ENCODE measurements at places on chromosomes 16 and 17.

DNA sequence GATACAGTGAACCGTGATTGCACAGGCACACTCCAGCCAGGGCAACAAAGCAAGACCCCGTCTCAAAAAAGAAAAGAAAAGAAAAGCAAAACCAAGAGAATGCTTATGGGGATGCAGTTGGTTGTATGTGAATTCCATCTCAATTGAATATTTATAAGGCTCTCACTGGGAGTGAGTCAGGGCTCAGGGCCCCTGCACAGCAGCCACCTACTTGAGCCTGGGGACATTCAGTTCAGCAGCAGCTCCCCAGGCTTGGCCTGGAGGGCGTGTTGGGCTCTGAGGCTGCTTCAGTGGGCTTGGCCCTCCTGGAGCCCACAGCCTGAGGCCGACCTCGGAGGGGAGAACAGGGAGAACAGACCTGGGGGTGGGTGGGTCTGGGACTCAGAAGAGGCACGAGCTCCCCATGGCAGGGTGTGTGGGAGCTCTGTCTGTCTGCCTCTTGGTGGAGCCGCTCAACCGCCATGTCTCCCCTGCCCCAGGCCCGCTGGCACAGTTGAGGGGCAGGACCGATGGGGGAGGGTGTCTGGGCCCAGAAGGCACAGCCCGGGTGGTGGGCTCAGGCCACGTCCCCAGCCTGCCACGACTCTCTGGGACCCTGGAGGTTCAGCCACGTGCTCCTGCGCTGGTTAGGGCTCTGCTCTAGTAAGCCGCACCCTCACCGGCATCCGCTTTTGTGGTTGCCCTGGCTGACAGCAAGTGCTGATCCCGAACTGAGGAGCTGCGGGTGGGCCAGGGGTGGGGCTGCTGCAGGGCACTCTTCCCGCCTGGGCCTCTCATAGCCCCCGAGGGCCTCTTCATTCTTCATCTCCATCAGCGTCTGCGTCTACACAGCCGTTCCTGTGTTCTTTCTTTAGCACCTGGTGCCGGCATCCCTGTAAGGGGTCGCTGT, 24.8 kb downstream of the ZFPM1 start:
- no peak for DNase-seq

- DNase-seq = no peak
These were observed 65.5 kb downstream of the HS3ST2 start for GRCh38 chr16:22879466-22879865.

DNA sequence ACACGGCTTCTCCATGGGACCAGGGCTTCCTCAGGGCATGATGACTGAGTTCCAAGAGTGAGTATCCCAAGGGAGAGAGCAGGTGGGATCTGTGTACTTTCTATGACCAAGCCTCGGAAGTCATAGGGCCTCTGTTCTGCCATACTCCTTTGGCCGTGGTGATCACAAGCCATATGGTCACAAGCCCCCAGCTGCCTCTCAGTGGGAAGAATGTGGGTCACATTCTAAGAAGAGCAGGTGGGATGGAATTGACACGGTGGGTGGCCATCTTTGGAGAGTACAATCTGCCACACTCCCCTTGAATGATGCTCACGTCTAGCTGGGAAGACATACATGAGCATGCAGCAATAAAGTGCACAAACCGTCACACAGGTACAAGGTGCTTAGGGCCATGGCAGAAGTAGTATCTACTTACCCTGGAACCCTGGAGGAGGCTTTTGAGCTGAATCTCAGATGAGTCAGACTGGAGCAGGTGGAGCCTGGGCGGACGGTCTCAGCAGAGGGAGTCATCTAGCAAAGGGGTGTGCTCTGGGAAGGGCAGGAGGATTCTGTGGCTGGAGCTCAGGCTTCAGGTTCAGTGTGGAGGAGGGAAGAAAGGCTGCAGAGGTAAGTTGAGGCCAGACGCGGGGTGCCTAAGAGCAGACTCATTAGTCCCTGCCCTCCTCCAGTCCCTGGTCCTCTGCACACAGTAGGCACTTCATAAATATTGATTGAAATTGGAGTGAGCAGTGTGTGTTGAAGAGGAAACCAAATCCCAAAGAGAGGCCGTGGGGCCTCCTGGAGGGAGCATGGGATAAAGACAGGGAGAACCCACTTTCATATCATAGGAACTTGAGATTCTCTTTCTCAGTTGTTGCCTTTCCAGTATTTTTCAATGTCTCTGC, 26.6 kb downstream of the GOSR2 start:
- DNase-seq = no peak

- no peak for DNase-seq
These were observed 80.5 kb downstream of the SNX11 start for GRCh38 chr17:48187872-48188608.

GRCh38 chr16:25052151-25052511, 37.0 kb upstream of the ARHGAP17 start:
- DNase-seq = no peak

DNA sequence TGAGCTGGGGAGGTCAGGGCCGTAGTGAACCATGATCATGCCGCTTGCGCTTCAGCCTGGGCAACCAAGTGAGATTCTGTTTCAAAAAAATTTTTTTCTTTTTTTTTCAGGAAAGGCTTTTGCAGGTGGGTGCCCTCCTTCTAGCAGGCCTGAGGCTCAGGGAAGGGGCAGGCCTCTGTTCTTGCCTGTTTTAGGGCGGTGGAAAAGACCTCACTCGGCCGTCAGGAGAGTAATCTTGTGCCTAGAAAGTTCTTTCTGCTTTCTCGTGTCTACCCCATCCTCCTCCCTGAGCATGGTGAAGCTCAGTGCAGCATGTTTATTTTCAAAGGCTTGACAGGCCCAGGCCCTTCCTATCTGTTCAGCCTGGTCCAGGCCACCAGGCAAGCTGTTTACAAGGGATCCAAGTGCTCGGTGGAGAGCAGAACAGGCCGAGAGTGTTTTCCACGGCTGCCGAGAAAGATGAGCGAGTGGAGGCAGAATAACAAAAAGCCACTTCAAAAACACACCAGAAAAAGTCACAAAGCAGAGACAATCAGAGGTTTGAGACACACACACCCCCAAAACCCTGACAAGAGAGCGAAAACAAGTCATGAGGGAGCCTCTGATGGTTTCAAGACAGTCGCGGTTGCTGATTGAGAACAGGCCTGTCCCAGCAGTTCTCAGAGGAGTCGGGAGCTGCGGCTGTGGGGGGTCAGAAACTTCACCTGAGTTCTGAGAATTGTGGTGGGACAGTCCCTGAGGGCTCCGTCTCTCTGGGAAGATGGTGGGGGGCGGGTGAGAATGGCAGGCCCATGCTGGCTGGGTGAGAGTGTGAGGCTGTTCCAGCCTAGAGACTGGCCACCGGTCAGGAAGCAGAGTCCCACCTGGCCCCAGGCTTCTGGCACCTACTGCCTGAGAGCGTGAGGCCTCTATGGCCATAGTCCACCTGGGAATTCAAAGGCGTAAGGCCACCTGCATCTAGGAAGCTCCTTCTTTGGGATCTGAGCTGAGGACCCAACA, 37.5 kb upstream of the CCR7 start:
- DNase-seq = no peak

DNA sequence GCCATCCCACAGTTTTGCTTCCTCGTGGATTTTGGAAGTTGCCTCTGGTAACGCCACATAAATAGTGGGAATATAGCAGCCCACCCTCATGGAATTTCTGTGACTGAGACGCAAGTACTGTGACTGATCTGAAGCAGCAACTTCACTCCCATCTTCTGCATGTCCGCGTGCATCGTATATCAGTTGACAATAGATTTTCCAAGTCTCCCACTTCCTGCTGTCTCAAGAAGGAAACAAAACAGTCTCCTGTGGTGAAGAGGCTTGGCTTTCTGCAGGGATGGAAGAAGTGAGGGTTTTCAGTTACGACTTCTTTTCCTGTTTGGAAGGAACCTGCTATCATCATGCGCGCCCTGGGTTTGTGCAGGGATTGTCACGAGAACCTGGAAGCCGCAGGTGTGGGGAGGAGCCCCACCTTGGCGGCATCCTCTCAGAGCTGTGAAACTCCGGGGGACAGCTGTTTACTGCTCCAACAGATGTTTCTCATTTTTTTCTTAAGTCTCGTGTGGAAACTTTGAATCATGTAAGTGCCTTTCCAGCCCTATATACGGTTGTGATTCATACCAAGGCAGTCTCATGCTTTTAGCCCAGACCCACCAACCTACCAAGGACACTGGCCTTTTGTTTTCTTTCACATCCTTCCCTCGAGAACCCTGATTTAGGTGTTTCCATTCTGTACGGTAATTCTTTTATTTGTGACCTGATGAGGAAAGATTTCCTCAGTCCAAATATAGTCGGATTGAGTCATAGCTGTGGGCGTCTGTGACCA, 57.5 kb downstream of the WIPI1 start:
- DNase-seq = no peak

DNA sequence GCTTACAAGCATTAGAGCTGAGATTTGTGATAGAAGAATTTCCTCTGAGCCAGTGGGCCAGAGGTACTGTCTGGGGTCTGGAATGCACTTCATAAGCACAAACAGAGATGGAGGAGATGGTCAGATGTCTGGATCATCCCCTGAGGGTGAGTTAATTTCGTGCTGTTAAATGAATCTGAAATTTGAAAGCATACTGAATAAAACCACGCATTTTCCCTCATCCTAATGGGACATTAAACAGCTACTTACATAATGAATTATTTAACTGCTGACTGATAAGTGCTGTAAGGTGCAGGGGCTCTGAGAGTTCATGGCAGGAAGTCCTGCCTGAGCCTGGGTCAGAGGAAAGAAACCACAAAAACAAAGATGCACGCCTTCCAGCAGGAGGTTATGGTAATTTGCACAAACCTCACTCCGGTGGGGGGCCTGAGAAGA, 136.3 kb upstream of the XYLT1 start:
- no peak for DNase-seq

GRCh38 chr17:38996660-38997337, 29.6 kb upstream of the FBXO47 start:
- no peak for DNase-seq

- DNase-seq = no peak
These were observed 369.2 kb downstream of the CDH13 start for GRCh38 chr16:82995924-82996441.

DNA sequence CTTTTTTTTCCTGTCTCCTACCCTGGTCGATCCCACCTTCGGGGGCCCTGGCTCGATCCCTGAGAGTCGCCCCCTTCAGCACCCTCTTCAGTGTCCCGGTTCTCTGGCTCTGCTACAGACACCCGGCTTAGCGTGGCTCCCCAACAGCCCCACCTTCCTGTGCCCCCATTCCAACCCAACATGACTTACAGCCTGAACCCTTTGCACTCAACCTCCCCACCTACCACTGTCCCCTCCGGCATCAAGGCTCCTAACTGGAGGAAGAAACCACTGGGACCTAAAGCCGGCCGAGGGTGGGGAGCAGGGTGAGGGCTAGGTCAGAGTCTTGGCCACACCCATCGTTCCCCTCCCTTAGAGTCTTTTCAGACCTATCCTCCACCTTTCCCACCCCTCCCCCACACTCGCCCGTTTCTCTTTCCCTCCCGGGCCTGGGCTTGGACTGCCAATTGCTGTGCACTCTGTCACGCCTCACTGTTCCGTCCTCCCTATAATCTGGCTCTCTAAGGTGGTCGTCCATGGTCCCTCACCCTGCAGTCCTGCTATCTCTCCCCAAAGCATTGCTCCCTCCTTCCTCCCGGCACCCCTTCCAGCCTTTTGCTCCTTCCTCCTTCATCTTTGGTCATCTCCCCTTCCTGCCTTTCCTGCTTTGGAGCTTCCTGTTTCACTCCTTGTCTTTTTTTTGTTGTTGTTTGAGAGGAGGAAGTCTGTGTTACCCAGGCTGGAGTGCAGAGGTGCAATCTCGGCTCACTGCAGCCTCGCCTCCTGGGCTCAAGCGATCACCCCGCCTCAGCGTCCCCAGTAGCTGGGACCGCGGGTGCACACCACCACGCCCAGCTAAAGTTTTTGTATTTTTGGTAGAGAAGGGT, 890 bp upstream of the CLDN7 start:
- DNase-seq = no peak

DNA sequence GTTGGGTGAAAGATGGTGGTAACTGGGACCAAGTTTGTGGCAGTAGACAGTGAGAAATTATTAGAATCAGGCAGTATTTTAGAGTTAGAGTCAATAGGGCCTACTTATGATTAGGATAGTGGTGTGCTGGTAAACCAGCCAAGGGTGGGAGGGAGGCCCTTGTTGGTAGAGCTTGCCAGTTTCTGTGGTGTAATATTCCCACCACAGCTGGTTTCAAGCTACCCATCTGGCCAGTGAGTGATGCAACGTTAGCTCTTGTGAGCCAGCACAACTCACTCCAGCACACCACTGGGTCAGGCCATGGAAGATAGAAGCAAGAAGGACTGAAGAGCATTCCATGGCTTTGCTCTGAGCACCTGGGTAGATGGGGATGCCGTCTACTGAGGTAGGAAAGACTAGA, 34.9 kb downstream of the GNAO1 start:
- no peak for DNase-seq

GRCh38 chr17:74240618-74241205, 27.3 kb downstream of the TTYH2 start:
- DNase-seq = no peak

DNA sequence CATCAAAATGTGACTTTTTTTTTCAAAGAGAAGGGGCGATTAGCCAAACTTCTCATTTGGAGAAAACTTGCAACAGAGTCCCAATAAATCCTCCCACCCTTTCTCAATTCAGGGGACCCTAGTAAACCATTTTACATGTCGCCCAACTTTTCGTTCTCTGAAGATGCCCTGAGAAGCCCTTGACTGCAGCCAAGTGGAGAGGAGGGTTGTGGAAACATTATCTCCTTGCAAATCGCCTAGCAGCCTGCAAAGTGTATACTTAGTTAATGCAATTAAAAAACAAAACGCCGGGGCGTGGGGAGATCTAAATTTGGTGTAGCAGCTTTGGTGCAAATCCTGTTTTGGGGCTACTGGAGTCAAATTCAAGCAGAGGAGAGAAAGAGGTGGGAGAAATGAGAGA, 1.2 kb upstream of the SHISA9 start:
- no peak for DNase-seq

GRCh38 chr17:27206447-27206846, 87.5 kb upstream of the WSB1 start:
- DNase-seq = no peak

DNA sequence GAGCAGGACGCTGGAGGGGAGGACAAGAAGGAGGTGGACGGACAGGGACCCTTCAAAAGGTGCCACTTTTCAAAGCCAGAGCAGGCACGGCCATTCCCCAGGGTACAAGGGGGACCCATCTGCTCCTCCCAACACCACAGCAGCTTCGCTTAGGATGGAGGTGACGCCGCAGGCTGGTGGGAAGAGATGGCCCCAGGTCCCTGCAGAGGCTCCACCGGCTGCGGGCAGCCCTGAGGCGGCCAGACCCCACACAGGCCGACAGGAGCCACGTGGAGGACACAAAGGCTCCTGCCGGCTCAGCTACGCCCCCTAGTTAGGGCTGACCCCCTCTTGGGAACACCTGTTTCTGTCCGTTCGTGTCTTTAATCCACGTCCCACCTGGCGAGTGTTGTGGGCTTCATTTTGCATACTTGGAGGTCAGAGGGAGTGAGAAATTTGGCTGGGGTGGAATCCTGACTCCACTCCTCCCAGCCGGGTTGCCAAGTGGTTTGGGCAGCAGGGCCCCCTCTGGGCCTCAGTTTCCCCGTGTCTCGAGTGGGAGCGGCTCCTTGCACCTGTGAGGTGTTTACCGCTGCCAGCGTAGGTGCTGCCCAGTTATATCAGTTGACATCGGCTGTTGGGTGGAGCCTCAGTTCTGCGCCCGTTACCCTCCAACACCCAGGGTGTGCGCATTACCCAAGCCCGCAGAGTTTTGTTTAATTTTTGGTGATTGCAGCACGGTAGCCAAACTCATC, 5.8 kb upstream of the FN3KRP start:
- DNase-seq = no peak

GRCh38 chr16:89565506-89566372, 5.3 kb downstream of the RPL13 start:
- no peak for DNase-seq

Measured in suprapubic skin (tissue), 4 donors.